ENCODE measurements at places on chromosomes 5 and 9.

- no peak for DNase-seq
Measured at GRCh38 chr9:111984086-111984802, 87.6 kb downstream of the UGCG start.

- DNase-seq = no peak
Measured at GRCh38 chr5:34480810-34481528, 175.2 kb upstream of the RAI14 start.

GRCh38 chr9:125343518-125344275 is 82.1 kb downstream of the GAPVD1 start:
- DNase-seq = no peak

GRCh38 chr5:146544232-146544631 is 28.2 kb upstream of the GPR151 start:
- no peak for DNase-seq

DNA sequence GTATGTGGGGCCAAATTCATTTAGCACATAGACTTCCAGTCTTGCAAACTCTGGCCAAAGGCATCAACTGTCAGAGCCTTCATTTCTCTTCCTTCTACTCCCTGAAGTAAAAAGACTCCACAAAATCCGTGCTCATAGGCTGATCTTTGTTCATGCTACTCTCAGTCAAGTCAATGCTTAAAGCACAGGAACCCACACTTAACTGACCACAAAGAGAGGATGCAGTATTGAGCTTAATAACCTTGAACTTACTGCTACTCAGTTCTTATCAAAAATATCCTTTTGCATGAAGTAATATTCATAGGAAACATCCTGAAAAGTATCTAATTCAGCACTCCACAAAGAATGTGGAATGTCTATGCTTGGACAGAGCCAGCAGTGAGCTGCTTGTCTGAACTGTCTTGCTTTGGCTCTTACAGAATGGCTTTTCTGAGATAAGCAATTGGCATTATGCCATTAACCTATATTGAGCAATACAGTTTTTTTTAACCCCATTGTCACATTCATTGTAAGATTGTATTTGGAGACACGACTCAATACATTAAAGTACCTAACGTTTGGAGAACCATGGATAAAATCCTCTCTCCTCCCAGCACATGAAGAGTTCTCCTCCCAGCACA is 21.7 kb downstream of the LPAR1 start:
- no peak for DNase-seq

DNA sequence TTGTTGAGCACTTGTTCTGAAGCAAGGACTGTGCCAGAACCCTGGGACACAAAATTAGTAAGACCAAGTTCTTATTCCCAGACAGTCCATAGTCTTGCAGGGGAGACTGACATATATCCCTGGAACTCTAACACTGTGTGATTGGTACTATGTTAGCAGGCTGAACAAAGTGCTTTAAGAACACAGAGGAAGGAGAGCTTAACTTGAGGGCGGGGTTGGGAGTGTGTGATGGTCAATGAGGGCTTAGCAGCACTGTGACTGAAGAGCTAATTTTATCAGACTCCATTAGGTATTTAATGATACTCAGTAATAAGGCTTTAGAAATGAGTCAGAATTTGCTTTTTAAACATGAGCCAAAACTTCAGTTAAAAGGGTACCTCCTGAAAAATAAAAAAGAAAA is 14.9 kb upstream of the SPATA24 start:
- no peak for DNase-seq

All from CD4-positive, alpha-beta T cell treated with Interferon gamma for 1 hour (primary cell).